ENCODE measurements at places on chromosomes 1 and 21. TPM values are rescaled to one million over a fixed set of nuclear protein-coding genes. Genes with fewer than 3 reads are reported as not detected.

DNA sequence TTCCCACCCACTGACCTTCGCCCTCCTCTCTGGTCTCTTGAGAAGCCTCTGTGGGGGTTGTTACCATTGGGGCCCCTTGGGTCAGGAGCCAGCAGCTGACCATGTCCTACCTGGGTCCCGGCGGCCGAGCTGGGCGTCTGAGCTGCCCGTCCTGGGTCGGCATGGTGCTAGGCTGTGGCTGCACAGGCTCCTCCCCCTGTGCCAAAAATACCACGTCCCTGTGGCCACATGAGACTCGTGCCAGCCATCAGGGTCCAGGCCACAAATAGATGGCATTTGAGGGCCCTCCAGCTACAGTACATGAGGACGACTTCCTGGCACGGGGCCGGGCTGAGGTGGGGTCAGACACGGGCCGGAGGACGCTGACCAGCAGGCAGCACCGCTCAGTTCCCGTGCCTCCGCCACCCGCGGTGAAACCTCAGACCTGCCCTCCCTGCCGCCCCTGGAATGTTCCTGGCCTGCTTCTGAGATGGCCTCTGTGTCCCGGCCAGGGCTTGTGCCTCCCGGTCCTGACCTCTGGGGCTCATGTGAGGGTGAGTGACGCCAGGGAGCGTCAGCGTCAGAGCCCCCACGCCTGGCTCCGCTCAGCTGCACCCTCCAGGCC is at the start of gene PERM1:
TSS of gene PERM1 (minus strand) at position 139 of the 604 bp plus-strand sequence. CDS start 1,064 bp downstream, outside the sequence.
- no peak for DNase-seq

DNA sequence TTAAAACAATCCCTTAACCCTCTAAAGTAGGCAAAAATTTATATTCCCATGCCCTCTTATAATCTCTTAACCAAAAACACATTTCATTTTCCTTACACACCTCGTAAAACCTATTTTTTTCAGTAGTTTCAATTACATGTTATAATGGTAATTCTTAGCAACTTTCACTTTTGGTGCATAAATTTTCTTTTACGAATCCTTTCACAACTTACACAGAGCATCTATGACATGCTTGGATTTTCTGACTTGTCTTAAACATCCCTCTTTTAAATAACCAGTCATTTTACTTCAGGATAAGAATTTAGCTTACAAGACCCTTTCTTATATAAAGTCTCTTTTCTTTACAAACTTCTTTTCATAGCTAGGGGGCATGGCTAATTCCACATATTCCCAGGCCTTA is 8.9 kb upstream of the MRPL55 start:
- DNase-seq, result no peak

DNA sequence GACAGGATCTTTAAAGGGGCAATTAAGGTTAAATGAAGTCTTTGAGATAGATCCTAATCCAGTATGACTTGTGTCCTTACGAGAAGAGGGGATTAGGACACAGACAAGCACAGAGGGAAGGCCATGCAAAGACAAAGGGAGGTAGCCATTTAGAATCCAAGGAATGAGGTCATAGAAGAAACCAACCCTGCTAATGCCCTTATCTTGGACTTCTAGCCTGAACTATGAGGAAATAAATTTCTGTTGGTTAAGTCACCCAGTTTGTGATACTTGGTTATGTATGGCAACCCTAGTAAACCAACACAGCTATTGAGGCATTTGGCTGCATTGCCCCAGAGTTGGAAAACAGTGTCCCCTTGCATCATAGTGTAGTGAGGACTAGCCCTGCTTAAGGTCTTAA is 121.3 kb downstream of the MAST2 start:
- DNase-seq, result no peak

- DNase-seq, result no peak
These were observed 20.0 kb upstream of the BRDT start for GRCh38 chr1:91929250-91929649.

DNA sequence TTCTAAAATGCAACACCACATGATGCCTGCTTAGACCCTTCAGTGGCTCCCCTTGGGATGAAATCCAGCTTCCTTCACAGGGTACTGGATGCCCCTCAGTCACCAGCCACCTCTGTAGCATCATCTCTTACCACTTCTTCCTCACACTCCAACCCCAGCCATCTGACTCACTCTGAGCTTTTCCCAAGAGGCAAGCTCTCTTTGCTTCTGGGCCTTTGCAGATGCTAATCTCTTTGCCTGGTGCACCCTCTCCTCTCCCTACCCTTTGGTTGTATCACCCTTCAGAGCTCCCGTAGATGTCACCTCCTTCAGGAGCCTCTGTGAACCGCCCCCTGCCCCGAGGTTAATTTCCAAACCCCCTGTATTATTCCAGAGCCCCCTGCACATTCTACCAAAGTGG is 164.8 kb upstream of the ZC3H12A start:
- DNase-seq, result no peak

GRCh38 chr1:100882698-100883097 is 11.9 kb downstream of the EXTL2 start:
- no peak for DNase-seq

- no peak for DNase-seq
These were observed 3.2 kb downstream of the C1orf226 start for GRCh38 chr1:162384601-162385279.

DNA sequence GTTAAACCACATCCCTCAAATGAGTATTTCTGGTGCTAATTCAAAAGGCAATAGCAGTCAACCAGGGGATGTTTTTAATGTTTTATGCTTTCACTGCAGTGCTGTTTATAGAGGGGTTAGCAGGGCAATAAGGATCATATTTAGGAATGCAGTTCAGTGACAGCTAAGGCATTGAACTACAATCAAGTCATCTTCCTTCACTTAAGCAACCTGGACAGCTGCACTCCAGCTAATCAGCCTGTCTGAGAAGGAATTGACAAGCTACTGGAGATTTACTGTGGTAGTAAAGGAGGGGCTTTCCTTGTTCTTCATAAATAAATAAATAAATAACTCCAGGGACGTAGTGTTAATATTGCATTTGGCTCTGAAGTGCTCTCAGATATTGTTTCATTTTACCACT is 93.9 kb downstream of the DAB1 start:
- no peak for DNase-seq

- peak; percentile 59 for DNase-seq
These were observed 1.4 kb downstream of the MATN1 start for GRCh38 chr1:30721812-30722537.

DNA sequence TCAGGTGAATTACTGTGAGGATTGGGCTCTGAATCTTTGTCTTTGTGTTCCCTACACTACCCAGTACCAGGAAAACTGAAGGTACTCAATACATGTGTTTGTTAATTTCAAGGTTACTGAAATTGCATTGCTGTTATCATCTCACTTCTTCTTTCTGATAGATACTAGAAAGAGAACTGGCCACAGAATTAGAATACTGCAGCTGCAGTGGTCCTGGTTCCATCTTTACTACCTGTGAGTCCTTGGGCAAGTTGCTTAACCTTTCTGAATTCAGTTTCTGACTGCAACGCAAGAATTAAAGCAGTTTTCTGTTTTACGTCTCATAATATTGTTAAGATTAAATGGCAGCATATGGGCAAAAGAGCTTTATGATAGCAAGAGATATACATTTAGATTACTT is 263.5 kb downstream of the LMO4 start:
- no peak for DNase-seq

- DNase-seq, result no peak
These were observed 119.3 kb downstream of the NPHP4 start for GRCh38 chr1:5872886-5873285.

- DNase-seq, result no peak
These were observed 81.0 kb downstream of the UBR4 start for GRCh38 chr1:19128968-19129514.

DNA sequence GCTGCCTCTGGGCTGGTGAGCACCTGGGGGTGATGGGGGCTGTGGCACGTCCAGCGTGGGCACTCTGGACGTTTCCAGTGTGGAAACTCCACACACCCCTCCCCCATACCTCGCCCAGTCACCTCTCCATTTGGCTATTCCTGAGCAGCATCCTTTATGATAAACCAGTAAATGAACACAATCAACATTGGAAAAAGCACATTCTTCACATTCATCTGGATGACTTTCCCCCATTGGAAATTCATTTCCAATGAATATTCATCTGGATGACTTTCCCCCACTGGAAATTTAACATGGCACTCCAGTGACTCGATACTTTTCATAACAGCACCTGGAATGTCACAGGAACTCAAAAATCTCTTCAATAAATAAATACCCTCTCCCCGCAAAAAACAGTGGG is 104.8 kb upstream of the KRTAP19-8 start:
- DNase-seq, result no peak

DNA sequence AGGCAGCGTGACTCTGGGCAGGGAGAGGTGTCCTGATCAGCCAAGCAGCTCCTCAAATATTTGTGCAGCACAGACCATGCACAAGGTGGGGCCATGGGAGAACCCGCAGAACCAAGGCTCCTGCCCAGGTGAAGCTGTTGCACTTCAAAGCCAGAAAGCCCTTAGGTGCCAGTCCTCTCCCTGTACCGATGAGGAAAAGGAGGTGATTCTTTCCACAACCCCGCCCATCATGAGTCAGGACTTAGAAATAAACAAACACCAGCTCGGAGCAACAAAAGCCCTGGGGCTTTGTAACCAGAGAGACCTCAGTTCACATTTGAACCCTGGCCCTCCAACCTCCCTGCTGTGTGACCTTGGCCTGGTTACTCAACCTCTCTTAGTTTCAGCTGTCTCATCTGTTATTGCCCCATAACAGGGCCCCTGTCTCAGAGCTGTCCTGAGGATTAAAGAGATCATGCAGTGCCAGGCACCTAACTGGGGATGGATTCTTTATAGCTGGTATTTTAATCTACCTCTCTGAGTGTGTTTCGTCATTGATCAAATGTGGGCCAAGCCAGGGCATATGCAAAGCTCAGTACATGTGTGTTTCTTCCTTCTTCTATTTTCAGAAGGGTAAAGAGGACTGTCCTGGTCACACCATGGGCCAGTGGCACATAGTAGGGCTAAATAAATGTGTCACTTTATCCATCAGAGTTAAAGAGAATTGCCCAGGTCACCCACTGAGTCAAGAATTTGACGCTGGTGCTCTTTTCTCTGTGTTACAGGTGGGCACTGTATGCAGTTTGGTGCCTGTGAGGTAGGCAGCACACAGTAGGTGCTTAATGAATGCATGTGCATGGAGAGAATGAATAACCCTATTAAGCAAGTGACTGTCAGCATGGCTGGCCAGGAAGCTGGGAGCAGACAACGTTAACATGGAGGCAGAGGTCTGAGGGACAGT is 1.4 kb downstream of the LDLRAD1 start:
- no peak for DNase-seq

DNA sequence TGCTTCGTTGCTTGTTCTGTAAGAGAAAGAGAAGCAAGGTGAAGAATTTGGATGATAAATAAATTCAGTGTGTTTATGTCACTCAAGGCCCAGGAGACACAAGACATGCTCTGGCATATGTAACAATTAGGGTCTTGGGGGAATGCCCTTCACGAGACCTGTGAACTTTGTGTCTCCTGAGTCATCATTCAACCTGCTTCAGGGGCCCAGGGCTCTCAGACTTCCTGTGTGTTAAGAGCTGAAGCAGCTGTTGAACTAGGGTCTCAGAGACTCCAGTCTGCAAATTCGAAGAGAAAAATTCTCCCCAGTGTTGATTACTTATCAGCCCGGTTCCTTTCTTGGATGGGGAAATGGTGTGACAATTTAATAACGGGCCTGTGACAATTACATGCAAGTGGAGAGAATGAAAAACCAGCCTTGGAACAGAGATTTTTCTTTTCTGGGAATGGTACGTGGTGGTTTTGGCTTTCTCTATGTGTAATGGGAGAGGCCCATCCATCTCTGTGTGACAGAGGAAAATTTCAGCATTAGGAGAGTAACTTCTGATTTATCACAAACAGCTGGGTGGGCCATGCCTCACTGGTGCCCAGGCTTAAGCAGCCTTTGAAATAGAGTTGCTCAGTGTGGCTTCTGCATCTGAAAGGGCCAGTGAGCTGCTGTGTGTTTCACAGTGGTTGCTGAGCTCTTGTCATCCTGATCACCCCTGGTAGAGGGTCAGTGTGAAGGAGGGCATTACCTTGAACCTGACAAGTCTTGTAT is 22.4 kb downstream of the HUNK start:
- no peak for DNase-seq

DNA sequence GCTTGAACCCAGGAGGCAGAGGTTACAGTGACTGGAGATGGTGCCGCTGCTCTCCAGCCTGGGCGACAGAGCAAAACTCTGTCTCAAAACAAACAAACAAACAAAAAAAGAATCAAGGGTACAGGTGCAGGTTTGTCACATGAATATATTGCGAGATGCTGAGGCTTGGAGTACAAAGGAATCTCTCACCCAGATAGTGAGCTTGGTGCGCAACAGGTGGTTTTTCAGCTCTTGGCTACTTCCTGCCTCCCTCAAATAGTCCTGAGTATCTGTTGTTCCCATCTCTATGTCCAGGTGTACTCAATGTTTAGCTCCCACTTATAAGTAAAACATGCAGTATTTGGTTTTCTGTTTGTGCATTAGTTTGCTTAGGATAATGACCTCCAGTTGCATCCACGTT is 173.9 kb upstream of the CACYBP start:
- DNase-seq, result no peak

GRCh38 chr1:158685085-158685484 is 1.4 kb downstream of the SPTA1 start:
- no peak for DNase-seq

DNA sequence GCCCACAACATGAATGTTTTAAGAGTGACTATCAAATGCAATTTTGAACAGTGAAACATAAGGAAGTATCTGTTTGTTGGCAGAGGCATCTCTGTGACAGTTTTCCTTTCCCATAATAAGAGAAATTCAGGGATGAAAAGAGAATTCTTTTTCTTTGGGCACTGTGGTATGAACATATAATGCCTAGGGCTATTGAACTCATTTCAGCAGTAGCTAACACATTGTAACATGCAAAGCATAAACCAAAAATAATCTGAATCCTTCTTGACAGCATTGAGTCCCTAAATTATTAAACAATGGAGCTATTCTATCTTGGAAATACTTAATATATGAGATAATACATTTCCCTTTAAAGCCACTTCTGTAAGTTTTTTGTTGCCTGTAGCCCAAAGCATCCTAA is 633.0 kb upstream of the B3GALT2 start:
- no peak for DNase-seq

DNA sequence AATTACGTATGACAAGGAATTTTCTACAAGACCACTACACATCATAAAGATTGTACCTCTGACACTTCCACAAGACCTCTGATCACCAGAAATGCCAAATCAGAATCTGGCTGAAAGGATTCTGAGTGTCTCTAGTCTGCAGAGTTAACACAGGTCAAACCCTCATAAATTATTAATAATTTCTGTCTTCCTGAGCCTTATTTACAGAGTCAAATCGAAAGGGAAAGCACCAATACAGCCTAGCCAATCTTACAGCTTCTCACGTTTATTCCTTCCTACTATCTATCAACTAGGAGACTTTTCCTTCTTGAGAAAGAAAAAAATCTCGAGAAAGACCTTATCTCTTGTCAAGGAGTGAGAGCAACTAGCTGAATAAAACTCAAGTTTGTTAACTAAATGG is 2151.6 kb downstream of the MRPL39 start:
- no peak for DNase-seq

MACF1 gene
- 252 TPM for polyA plus RNA-seq

KLHDC9 gene
- polyA plus RNA-seq, result 19.3 TPM

CNR2 gene
- polyA plus RNA-seq, result 0.08 TPM

TCHHL1 gene
- polyA plus RNA-seq, result not detected

CLDN17 gene
- polyA plus RNA-seq, result not detected

FCGR2B gene
- 0.73 TPM for polyA plus RNA-seq

LORICRIN gene
- not detected for polyA plus RNA-seq

IGFN1 gene
- polyA plus RNA-seq, result 1.0 TPM

RGS13 gene
- not detected for polyA plus RNA-seq

SYTL1 gene
- polyA plus RNA-seq, result 10.2 TPM

ACOT11 gene
- polyA plus RNA-seq, result 17.2 TPM

NEGR1 gene
- 3.9 TPM for polyA plus RNA-seq
